ENCODE measurements at places on chromosomes 16 and 17. TPM values are rescaled to one million over a fixed set of nuclear protein-coding genes. Genes with fewer than 3 reads are reported as not detected.

Gene AURKB
- total RNA-seq: 1.6 TPM

Gene ADAMTS18
- not detected for total RNA-seq

Gene PIK3R6
- not detected for total RNA-seq

Gene ASPSCR1
- 32.1 TPM for total RNA-seq

Gene CSF3
- under 0.01 TPM for total RNA-seq

- DNase-seq: no peak
Observed at GRCh38 chr17:55478971-55479370, 32.3 kb downstream of the SMIM36 start.

Gene PSKH1
- total RNA-seq: 13.2 TPM

Gene PLD6
- total RNA-seq: 4.0 TPM

Gene EVI2A
- not detected for total RNA-seq

- no peak for DNase-seq
Observed at GRCh38 chr17:9456330-9456729, 119.3 kb downstream of the STX8 start.

DNA sequence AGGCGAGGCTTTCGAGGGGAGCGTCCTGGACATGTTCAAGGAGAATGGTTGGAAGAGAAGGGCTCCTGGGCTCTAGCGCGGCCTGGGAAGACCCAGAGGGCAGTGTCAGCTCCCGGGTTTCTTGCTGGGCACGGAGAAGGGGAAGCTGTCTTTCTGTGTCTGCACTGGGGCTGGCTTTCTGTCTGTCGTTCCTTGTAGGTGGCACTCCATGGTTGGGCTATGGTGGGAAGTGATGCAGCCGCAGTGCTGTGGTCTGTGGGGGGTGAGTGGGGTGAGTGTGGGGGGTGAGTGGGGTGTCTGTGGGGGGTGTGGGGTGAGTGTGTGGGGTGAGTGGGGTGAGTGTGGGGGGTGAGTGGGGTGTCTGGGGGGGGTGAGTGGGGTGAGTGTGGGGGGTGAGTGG is 13.7 kb downstream of the RNF213 start:
- no peak for DNase-seq

DNA sequence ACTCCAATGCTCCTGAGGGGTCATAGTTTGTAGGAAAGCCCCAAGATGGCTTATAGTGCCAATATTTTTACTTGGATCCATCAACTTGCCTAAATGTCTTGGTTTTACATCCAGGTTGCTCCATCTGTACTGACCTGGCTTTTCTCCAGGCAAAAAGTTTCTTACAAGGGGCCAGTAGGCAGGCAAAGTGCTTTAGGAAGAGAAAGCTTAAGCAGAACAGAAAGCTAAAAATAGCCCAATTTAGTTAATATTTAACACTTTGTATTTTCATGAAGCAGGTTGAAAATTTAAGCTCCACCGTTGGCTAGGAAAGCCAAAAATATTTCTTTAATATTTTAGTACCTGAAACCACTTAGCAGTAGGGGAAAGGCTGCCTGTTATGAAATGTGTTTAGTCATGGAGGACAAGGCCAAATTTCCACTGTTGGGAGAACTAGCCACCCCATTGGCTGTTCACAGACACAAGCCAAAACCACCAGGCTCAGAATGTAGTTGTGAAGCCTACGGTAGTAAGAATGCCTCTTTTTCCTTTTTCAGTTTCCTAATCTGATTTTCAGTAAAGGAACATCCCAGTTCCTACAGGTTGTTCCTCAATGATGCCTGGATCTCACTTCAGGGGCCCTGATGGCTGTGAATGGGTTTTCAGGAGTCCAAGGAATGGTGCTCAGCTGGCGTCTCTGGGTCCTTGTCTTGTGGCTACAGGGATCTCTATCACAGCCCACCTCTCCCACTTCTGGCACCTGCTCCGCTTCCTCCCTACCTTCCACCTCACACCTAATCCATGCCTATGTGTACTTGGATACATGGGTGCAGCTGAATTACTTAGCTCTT is 324.8 kb downstream of the PMP22 start:
- DNase-seq: peak; percentile 47

DNA sequence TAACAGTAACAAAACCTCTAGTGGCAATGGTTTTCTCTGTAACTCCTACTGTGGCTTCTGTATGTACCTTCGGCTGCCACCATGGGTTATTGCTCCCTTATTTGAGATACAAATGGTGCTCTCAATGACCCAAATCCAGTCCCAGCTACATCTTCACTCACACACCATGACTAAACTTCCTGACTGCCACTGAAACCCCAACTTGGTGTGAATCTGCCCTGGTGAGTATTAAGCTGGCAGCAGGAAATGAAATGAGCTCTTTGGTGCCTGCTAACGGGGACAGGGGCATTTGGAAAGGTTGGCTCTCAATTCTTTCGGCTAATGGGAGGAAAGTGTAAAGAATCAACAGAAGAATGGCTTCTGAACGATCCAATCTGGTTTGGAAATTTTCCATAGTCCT is 7.5 kb upstream of the SLC35B1 start:
- DNase-seq: no peak

Gene CD79B
- not detected for total RNA-seq

- DNase-seq: no peak
Observed at GRCh38 chr16:85435700-85436099, 177.4 kb upstream of the GSE1 start.

DNA sequence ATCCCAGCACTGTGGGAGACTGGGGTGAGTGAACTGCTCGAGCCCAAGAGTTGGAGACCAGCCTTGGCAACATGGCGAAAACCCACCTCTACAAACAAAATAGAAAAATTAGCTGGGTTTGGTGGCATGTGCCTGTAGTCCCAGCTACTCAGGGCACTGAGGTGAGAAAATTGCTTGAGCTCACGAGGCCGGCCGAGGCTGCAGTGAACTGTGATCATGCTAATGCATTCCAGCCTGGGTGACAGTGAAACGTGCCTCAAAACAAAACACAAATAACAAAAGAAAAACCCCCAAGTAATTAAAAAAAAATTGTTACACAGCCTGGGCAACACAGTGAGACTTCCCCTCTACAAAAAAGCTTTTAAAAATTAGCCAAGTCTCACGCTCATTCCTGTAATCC is 5.0 kb downstream of the CCDC47 start:
- no peak for DNase-seq

- no peak for DNase-seq
Observed at GRCh38 chr17:79680318-79680695, 50.4 kb upstream of the ENPP7 start.

DNA sequence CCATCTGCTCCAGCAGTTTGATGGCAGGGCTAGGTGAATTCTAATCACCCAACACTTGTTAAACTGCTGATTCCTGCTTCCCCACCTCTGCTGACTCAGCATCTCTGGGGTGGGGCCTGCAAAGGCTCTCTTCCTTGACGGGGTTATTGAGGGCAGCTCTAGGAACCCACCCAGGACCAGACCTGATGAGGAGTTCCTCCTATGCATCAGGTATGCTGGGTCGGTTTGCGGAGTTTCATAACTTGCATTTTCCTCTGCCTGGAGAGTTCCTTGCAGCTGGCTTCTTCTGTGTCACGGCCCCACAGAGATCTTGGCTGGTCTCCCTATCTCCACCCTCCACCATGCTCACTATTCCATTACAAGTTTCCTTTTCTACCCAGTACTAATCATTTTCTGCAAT is 93.4 kb upstream of the CCL2 start:
- no peak for DNase-seq

Gene KRTAP17-1
- total RNA-seq: not detected

Gene GNAO1
- total RNA-seq: under 0.01 TPM

- no peak for DNase-seq
Observed at GRCh38 chr17:74467221-74467951, 952 bp downstream of the CD300A start.

- DNase-seq: no peak
Observed at GRCh38 chr16:52494621-52495020, 52.3 kb downstream of the TOX3 start.

- no peak for DNase-seq
Observed at GRCh38 chr17:61470530-61471136, 18.4 kb downstream of the TBX4 start.

Gene UNC45B
- not detected for total RNA-seq

DNA sequence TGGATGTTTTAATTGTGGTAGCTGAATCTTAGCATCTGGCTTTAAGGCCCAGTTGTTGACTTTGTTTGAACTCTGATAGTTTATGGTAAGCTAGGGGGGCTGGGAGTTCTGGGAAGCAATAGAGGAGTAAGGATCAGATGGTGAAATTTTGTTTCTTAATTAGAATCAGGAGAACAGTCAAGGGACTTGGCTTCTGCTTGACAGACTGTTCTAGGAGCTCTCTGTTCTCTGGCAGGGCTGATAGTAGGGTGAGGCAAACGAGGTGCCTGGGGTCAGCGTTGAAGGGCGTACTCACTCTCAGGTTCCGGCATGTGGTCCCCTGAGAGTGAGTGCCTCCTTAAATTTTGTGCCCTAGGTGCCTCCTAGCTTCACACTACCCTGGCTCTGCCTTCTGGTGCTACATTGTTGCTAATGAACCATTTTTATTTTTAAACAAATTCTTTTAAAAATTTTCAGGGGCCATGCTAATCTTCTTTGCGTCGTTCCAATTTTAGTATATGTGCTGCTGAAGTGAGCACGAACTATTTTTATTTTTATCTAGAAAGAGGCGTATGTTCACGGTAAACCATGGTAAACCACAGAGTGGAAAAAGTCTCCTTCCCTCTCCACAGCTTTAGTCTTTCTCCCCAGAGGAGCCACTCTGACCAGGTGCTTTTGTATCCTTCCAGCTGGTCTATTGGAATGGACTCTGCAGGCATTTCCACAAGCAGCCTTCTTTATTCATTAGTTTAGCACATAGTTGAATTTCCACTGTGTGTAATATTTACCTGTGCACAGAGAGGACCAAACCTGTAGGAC is 19.7 kb downstream of the SLC7A6 start:
- DNase-seq: no peak

GRCh38 chr16:49510654-49511305 is 137.2 kb downstream of the C16orf78 start:
- DNase-seq: no peak

DNA sequence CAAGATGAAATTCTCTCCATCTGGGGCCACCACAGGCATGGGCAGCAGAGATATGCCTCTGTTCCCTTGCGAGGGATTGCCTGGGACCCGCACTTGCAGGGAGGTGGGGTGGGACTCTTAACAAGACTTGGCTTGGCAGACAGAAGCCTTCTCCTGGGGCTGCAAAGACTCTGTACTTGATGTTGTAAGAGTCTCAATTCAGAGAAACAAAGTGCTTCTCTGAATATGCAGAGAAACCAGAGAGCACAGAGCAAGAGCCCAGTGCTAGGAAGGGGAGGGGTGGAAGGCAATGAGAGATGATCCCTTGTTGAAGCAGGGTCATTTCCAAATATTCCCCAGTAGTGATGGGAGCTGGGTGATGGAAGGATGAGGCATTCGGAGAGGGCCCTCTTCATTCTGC is 2.2 kb downstream of the MMP28 start:
- no peak for DNase-seq

Measured in bronchial epithelial cell (primary cell).